ENCODE measurements at places on chromosomes 3 and 15.

DNA sequence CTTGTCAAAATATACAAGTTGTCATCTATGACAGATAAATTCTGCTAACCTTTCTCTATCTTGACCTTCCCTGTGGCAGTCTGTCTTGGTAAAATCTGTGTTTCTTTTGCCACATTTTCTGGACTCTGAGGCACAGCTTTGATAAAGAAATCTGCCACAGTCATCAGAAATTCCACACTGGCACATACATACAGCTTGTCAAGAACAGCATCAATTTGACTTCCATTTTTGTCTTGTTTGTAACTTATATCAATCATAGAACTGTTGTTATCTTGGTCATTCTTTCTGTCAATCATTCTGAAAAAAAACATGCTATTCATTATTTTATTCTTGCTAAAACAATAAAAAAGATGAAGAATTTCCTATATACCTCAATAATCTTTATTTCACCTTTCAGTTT lies 130.8 kb downstream of the VPS13C start:
- no peak for DNase-seq

DNA sequence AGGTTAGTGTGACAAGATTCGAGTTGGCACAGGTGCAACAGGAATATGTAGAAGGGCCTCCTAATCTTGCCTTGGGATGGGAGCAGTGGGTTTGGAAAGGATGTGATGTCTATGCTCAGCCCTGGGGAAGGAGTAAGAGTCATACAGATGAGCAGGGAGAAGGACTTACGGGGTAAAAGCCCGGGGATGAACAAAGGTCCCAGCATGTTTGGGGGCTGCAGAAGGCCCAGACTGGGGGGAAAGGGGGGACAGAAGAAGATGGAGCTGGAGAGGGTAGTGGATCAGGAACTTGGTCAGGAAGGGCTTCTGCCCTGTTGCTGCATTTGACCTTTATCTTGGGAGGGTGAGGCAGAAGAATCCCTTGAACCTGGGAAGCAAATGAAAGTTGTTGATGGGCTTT lies 240.1 kb upstream of the ST8SIA2 start:
- no peak for DNase-seq

- DNase-seq: no peak
Observed at GRCh38 chr3:184242297-184242685, 6.5 kb downstream of the ALG3 start.

DNA sequence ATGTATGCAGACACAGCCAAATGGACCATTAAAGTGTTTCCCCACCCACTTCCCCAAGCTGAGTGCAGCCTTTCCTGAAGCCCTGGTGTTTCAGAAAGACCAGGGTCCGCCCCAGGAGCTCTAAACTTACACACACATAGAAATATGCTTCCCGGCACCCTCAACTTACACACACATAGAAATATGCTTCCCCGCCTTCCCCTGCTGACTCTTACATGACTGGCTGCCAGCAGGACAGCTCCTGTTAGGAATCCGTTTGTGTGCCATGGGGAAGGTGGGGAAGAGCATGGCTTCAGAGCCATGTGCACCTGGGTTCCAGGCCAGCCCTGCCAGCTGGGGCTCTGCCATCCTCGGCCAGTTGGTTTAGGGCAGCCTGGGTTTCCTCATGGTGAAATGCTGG lies 3.6 kb downstream of the CLEC3B start:
- DNase-seq: no peak

DNA sequence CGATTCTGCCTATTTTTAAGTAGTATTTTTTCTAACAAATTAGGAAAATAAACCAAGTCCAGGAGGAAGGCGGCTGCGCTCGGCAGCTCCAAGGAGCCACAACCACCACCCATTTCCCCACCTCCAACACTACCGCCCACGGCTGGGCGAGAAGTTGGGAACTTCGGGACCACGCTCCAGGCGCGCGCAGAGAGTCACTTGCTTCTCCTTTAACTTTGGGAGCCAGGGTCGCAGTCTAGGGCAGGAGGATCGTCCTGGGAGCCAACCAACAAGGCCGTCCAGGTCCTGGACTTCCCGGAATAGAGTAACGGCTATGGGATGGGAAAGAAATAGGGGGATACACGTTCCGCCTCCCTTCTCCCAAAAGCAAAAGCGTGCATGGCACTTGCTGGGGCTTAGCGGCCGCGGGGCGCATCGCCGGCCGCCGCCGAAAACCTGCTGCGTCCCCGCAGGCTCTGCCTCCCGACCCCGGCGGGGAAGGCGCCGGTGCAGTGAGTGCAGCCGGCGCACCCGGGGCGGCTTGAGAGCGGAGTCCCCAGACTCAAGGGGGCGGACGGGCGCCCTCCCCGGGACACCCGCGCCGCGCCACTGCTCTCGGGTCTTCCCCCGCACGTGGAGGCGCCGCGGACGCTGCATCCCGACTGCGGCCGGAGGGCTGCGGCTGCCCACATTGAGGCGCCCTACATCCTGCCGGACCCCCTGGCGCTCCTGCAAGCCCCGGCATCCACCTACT lies 699 bp downstream of the MEGF11 start:
- DNase-seq: no peak

- no peak for DNase-seq
Observed at GRCh38 chr3:7630925-7631324, 770.0 kb downstream of the GRM7 start.

DNA sequence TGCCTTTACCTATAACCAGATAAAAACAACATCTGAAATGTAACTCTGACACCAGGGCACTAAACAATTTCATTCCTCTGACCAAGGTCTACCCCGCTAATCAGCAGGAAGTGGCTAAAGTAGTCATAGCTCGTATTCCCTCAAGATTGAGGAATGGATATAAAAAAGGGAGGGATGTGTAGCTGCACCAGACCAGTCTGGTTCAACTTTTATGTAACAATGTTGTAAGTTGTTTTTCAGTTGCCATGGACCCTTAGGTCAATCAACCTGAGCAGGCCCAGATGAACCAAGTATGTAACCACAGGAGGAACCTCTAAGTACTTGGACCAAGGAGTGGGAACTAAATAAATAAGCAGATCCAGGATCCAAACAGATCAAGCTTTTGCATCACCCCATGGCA lies 28.4 kb upstream of the IFT57 start:
- no peak for DNase-seq

DNA sequence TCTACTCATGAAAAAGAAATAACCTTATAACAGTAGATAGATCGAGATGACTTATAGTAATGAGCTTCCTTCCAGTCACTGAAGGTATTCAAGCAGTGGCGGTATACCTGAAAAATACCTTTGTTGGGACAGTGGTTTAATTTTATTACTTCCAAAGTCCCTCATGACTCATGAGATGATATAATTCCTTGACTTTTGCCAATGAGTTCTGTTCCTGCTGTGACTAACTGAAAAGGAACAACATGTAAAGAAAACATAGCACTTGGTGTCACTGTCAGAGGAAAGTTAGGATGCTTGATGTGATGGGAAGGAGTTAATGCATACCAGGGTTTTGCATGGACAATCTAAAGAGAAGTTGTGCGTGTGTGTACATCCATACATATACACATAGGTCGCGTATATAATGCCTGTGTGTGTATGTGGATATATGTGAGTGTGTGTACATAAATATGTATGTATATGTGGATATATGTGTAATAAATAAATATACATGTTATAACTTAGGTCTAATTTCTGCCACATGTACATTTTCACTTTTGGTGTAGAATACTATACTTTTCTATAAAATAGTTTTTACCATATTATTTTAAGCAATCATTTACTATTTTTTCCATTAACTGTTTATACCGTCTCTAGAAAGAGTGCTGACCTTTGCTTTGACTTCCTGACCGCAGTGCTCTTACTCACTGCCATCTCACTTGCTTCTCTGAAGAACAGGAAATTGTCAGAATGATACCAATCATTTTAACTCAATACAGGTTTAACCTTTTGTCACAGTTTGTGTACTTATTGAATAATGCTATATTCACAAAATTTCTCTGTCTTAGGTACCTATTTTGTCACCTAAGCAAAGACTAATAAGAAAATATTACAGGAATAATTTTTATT lies 12.6 kb upstream of the PAK2 start:
- no peak for DNase-seq

GRCh38 chr3:72150634-72151412 lies 365.9 kb upstream of the PROK2 start:
- DNase-seq: no peak

- DNase-seq: no peak
Observed at GRCh38 chr3:65196663-65197062, 508.9 kb upstream of the ADAMTS9 start.

DNA sequence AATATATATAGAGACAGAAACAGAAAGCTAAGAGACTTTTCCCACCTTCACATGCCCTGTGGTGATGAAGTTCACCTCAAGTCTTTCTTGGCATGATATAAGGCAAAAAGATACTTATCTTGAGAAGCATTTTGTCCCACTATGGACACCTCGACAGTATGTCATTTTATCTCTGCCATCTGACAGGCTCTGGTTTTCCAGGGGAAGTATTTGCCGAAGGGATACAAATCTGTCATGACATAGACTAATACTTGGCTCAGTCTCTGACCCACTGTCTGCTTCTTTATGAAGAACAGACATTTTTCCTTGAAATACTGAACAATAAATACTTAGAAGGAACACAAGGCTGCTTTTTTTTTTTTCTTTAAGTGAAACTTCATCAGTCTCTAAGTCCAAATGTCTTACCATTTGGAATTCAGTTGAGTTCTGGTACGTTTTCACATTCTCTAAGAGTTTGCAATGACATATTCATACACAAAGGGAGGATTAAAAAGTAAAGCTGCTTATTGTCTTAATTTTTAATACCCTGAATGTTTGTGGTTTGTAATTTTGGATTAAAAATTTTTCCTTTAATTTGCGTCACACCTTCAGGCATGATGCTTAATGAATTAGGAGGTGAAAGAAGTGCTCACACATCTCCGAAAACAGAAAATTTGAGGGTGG lies 87.8 kb upstream of the LMOD3 start:
- DNase-seq: no peak

DNA sequence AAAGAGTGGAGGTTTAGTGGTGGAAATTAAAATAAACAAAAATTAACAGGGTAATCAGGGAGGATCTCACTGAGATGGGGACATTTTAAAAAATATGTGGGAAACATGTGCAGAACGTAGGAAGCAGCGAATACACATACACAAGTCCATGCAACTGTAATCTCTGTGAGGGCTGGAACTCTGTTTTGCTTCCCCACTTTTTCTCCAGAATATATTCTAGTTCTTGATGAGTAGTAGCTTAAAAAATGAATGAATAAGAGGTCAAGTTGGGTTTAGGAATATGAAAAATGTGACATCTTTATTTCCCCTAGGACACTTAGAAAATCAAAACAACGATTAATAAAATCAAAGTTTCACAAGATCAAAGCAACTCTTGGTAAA lies 312.2 kb upstream of the ZNF717 start:
- no peak for DNase-seq
